CD4-positive, alpha-beta T cell treated with Interleukin-17A for 4 hours (primary cell): ENCODE measurements at places on chromosomes 6 and 20.

DNA sequence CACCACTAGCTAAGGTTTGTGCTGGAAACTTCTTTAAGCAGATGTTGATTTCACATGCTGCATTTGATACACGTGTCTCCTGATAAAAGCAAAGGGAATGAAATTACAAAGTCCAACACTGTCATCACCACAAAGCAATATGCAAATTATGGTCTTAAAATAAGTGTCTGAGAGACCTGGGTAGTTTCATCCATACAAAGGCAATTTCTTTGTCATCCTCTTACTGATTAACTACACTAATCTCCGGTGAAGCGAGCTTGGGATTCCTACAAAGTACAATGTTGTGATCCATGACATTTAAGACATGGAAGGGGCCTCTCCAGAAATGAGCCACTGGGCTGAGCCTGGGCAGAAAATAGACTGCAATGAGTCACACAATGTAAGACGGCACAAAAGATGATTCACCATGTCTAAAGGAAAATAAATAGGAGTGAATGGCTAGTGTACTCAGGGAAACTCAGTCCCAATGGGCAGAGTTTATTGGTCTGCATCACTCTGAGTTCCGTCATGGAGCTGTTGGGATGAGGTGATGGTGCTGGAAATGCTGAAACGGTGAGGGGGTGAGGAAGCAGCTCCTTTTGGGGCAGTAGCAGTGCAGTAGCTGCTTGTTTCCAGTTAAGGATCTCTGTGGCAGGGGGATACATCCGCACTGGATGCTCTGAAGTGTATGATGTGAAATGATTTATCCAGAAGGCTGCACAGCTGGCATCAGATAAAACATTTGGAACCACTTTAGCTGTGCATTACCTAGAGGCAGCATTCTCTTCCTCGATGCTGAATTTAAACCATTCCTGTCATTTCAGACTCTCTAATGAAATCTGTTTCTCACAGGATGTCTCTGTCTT lies 103.3 kb downstream of the IBTK start:
- no peak for DNase-seq

- DNase-seq, result no peak
Measured at GRCh38 chr6:39476151-39476550, 153.6 kb upstream of the KCNK16 start.

- DNase-seq, result no peak
Measured at GRCh38 chr6:1230281-1230680, 81.6 kb upstream of the FOXQ1 start.

DNA sequence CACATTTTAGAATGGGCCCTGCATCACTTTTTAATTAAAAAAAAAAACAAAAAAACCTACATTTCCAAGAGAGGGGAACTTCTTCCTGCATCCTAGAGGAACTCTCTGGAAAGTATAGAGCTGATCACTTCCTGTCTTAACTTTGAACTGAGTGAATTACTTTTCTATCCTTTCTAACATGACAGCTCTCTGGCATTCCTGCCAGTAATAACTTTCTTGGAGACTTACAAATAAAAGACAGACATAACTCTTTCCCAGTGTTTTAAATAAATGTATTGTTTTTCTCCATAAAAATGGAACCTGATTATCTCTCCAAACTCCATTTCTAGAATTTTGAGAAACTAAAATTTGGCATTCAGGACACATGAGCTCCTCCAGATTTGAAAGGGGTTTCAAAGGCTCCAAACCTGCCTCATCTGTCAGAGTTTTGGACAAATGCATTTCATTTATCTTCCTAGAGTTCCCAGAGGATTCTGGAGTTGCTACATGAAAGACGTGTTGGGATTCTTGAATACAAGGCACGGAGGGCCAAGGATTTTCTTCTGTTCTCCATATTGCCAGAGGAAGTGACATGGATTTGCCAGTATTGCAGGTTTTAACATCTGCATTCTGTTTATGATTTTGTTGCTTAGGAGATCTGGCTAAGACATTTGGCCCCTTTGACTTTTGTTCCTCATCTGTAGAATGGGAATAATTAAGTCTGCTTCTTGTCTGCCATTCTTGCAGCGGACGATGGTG lies 2.0 kb upstream of the SMOC2 start:
- no peak for DNase-seq

DNA sequence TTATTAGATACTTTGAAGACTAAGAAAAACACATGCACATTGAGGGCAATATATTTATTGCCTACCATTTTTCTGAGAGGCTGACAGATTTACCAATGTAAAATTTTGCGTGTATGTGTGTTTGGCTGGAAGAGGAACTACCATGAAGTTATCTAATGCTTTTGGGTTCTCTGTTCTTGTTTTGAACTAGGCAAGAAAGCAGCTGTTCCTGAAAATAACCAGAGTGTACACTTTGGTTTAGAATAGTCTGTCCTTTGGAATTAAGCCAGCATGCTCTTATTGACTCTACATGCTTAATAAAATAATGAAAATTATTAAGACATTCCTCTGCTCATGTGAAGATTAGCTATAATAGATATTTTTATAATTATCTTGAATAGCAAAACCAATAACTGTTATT lies 129.2 kb downstream of the MYB start:
- no peak for DNase-seq

GRCh38 chr6:143616741-143617140 lies 61.0 kb upstream of the PHACTR2 start:
- no peak for DNase-seq

DNA sequence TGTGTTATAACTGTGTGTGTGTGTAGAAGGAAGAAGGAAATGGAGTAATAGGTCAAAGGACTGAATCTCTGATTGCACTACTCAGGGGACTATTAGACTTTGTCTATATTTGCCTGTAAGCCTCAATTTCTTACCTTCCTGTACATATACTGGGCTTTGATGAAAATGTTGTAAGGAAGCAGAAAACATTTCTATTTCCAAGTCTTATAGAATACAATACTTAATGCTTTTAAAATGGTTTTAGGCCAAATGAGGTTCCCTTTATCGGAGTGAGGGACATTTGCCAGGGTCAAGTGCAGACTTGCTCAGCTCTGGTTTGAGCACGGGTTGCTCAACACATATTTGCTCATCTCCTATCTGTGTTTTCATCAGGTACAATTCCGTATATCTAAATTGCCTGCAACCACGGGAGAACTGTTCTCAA lies 28.3 kb downstream of the MEP1A start:
- no peak for DNase-seq

DNA sequence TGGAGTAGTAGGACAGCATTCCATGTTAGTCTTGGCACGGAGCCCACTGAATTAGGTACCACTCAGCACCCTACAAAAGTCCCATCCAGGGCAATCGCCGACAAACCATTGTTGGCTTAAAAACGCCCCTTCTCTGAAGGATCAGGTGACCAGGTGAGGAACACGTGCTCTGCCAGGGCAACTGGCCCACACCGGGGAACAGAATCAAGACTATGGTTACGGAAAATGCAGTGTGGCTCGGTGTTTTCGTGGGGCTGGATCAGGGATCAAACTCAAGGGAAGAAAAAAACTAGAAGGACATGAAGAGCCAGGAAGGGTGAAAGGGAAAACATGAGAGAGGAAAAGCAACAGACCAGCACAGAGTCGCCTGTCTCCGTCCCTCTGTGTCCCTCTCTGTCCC lies 177.8 kb upstream of the ARID1B start:
- DNase-seq, result no peak

GRCh38 chr20:56517211-56517610 lies 7.3 kb upstream of the FAM209A start:
- DNase-seq, result no peak

DNA sequence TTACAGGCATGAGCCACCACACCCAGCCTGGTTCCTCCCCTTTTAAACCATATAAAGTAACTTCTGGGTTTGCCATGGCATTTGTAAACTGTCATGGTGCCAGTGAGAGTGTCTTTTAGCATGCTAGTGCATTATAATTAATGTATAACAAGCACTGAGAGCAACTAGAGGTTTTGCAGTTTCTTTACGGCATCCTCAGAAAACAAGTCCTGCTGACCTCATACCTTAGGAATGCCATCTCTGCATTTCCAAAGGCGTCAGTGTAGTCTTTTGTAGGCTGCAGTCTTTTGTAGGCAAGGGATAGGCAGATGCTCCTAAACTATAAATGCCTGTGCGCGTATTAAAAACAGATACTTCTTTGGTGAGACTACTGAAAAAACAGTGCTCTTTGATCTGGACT lies 75.0 kb upstream of the EZR start:
- no peak for DNase-seq

GRCh38 chr6:166584853-166585429 lies 1.5 kb downstream of the RAMACL start:
- DNase-seq, result no peak

DNA sequence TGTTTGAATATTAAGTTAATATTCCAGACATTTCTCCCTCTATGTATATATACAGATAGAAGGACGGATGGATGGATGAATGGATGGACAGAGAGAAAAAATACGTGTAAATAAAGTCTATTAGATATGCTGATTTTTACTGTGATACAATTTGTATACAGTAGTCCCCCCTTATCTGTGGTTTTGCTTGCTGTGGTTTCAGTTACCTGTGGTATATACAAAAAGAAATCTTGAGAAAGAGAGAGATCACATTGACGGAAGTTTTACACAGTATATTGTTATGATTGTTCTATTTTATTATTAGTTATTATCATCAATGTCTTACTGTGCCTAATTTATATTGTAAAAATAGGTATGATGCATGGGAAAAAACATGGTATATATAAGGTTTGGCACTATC lies 290.2 kb downstream of the UTRN start:
- no peak for DNase-seq

- no peak for DNase-seq
Measured at GRCh38 chr6:74574794-74575193, 631.1 kb downstream of the COL12A1 start.

- DNase-seq, result no peak
Measured at GRCh38 chr6:144310765-144311164, 25.6 kb downstream of the UTRN start.

DNA sequence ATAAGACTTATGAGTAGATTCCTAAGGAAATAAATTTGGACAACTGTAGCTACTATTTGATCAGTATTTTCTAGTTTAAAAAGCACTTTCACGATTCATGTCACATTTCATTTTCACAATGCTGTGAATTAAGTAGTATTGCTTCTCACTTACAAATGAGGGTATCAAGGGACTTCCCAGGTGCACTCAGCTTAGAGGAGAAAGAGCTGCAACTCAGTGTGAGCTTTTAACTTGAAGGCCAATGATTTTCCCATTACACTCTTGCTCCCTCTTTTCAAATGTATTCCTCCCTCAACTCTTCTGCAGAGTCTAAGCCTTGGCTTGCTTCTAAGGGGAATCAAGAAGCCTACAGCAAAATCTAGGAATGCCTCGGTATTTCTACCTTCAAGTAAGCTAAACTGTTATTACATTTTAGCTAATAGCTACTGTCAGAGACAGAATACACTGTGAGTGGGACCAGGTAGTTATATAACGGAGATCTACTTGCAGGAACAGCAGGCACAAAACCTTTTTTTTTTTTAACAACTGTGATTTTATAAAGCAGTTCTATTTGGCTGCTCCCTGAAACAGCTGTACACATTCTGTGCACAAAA lies 339.0 kb downstream of the SYNE1 start:
- DNase-seq, result no peak

GRCh38 chr20:21618759-21619416 lies 86.6 kb upstream of the PAX1 start:
- DNase-seq, result no peak

GRCh38 chr6:21371676-21372171 lies 221.8 kb upstream of the SOX4 start:
- no peak for DNase-seq

- DNase-seq, result peak; percentile 15
Measured at GRCh38 chr20:5919626-5920544, 30.4 kb downstream of the TRMT6 start.

GRCh38 chr20:57048027-57048869 lies 218.2 kb downstream of the BMP7 start:
- DNase-seq, result no peak

DNA sequence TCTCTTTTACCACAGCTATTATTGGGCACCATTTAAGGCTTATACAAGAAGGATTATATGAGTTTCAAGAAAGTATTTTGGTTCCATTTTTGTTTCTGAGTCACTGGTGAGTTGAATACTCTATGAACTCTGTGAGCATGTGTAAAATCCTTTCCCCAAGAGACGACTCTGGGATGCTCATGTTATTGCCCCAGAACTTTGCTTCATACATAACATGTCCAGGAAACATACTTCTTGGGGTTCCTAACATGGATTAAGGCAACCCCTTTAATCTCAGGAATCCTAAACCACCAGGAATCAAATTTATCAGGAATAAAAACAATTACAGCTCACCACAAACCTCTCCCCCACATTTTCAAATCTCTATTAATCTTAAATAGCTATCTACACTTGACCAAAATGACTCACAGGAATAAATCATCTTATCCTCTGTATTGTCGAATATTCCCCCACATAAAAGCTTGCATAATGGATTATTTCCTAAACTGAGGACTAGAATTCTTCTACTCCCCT lies 117.5 kb upstream of the COL21A1 start:
- no peak for DNase-seq

GRCh38 chr6:1497761-1498105 lies 108.4 kb downstream of the FOXF2 start:
- DNase-seq, result no peak

DNA sequence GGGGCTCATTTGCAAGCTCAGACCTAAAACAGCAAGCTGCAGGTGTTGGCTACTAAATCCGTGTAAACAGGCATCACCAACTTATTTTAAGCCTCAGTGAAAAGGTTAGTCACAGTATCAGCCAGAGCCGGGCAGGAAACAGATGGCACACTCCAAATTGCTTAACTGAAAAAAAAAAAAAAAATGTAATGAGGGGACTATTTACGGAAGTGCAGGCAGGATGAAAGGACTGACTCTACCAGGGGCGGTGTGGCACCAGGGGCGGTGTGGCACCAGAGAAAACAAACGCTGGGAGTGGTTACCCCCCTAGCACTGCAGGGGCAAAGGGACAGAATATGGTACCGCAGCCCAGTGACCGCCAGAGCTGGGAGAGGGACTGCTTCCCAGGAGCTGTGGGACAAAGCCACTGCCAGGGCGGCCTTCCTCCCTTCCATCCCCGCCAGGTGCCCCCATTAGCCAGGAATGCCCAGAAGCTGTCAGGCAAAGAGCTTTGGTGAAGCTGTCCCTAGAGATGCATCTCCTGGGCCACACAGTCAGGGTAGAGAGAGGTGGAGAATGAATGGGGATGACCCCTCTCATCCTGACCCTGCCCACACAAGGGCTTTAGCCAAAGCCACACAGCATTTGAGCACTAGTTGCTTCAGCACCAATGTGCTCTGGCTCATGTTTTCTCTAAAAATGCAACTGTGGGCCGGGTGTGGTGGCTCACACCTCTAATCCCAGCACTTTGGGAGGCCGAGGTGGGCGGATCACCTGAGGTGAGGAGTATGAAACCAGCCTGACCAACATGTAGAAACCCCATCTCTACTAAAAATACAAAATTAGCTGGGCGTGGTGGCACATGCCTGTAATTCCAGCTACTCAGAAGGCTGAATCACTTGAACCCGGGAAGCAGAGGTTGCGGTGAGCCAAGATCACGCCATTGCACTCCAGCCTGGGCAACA lies 39.6 kb upstream of the GFOD1 start:
- peak; percentile 53 for DNase-seq

DNA sequence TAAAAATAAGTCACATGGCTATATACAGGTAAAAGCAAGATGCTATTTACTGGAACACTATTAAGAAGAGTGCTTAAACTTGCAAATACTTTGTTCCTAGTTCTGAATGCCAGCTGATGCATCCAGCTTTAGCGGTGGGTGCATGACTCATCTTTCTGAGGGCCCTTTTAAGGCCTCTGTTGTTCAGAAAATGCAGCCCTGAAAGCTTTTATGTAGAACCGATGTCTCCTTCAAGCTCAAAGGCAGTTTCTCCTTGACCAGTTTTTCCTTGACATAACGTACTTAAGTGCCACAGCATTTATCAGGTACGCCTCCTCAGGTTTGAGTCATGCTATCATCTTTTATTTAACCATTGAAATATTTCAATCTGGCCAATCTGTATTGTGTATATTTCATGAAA lies 82.8 kb downstream of the MLIP start:
- DNase-seq, result no peak
